ENCODE measurements at places on chromosomes 7 and 10. TPM values are rescaled to one million over a fixed set of nuclear protein-coding genes. Genes with fewer than 3 reads are reported as not detected.

- DNase-seq, result no peak
Observed at GRCh38 chr10:109665321-109665720, 258.0 kb downstream of the XPNPEP1 start.

HNRNPH3 gene
- total RNA-seq, result 110 TPM

EPHA1 gene
- total RNA-seq, result not detected

BLNK gene
- total RNA-seq, result 0.86 TPM

DNA sequence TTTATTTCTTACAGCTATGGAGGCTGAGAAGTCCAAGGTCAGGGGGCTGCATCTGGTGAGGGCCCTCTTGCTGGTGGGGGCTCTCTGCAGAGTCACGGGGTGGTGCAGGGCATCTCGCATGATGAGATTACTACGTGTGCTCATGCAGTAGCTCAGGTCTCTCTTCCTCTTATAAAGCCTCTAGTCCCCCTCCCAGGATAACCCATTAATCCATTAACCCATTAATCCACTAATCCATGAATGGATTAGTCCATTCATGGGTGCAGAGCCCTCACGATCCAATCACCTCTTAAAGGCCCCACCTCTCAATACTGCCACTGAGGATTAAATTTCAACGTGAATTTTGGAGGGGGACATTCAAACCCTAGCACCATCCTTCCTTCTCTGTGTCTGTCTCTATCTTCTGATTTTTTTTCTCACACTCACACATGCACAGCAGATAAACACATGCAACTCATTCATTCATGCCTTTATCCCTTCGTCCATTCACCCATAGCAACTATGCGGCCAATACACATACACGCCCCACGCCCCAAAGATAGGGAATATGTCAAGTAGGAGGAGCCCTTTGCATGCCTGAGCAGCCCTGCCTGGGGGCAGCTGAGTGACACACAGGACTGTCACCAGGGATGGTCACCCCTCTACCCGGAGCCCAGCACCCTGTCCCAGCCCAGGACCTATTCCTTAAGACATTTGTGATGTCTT lies 86.5 kb downstream of the C10orf105 start:
- no peak for DNase-seq

- DNase-seq, result no peak
Observed at GRCh38 chr10:17123961-17124360, 5.7 kb downstream of the CUBN start.

ATG9B gene
- total RNA-seq, result 0.13 TPM

DNA sequence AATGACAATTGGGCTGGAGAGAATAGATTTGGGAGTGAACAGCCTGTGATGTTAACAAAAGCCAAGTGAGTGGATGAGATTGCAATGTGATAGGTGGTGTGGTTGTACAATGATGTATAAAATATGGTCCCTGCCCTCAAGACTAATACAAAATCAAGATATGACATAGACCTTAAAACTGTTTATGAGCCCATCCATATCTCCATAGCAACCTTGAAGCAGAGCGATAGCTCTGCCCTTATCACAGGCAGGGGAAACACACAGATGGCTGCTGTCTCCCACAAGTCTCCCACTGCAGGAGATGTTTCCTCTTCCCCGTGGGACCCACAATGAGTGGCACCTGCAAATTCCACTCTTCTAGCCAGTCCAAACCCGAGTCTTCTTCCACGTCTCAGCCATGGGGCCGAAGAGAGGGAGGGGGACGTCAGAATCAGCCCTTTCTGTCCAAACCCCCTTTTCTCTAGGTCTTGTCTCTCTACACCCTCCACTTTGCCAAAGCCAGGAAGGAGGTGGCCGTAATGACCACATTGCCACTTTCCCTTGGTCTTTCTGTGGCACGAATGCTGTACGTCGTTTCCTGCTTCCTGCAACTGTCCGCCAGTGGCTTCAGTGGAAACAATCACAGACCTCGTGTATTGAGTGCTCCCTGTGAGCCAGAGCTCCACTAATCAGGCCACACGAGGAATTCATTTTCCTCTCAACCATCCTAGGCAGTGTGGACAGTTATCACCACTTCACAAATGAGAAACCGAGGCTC lies 7.5 kb upstream of the TBXAS1 start:
- DNase-seq, result no peak

ACSL5 gene
- 5.1 TPM for total RNA-seq
